ENCODE measurements at places on chromosomes 7 and 10. TPM values are rescaled to one million over a fixed set of nuclear protein-coding genes. Genes with fewer than 3 reads are reported as not detected.

GRID2IP gene
- 0.54 TPM for total RNA-seq

CISD1 gene
- 156 TPM for total RNA-seq

NCF1 gene
- total RNA-seq: 37.1 TPM

RBP3 gene
- not detected for total RNA-seq

WDFY4 gene
- 5.6 TPM for total RNA-seq

PTPRZ1 gene
- 0.39 TPM for total RNA-seq

FEZF1 gene
- not detected for total RNA-seq

ZNF467 gene
- total RNA-seq: 11.8 TPM

ANXA8L1 gene
- total RNA-seq: not detected

ZNF316 gene
- total RNA-seq: 35.9 TPM

GIMAP1 gene
- 5.5 TPM for total RNA-seq

SERPINE1 gene
- 118 TPM for total RNA-seq

MAT1A gene
- 0.57 TPM for total RNA-seq

FKBP14 gene
- 6.7 TPM for total RNA-seq

ZNF438 gene
- total RNA-seq: 6.1 TPM

ZNF33A gene
- total RNA-seq: 12.5 TPM

MSMB gene
- total RNA-seq: not detected

TMEM184A gene
- 0.22 TPM for total RNA-seq

CREM gene
- total RNA-seq: 194 TPM

BTBD16 gene
- 0.11 TPM for total RNA-seq

EIF5AL1 gene
- 0.20 TPM for total RNA-seq

FRAT2 gene
- 8.7 TPM for total RNA-seq

OPN4 gene
- not detected for total RNA-seq

LRIT1 gene
- total RNA-seq: not detected

KLF14 gene
- 1.2 TPM for total RNA-seq

MRC1 gene
- total RNA-seq: 120 TPM

MEOX2 gene
- total RNA-seq: 0.41 TPM

SPACDR gene
- total RNA-seq: not detected

CALML3 gene
- not detected for total RNA-seq

PNLIPRP2 gene
- total RNA-seq: not detected

LMOD2 gene
- total RNA-seq: 0.18 TPM
